Caki2 (cell line): ENCODE measurements at places on chromosomes 2 and 18.

GRCh38 chr18:58451115-58451971 lies 177.5 kb downstream of the ALPK2 start:
- DNase-seq: no peak

GRCh38 chr2:175854129-175854528 lies 147.9 kb downstream of the LNPK start:
- no peak for DNase-seq

- no peak for DNase-seq
These were observed 1128.6 kb upstream of the CDH2 start for GRCh38 chr18:29305516-29305915.

GRCh38 chr2:168138374-168138773 lies 109.0 kb downstream of the STK39 start:
- DNase-seq: no peak

DNA sequence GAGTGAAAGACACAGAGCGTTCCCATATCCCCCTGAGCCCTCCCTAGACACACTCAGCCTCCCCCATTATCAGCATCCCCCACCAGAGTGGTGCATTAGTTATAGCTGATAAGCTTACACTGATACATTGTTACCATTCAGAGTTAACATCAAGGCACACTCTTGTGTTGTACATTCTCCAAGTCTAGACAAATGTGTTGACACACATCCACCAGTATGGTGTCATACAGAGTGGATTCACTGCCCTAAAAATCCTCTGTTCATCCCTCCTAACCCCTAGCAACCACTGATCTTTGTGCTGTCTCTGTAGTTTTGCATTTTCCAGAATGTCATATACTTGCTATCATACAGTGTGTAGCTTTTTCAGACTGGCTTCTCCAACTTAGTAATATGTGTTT lies 78.0 kb upstream of the RPL31 start:
- no peak for DNase-seq

DNA sequence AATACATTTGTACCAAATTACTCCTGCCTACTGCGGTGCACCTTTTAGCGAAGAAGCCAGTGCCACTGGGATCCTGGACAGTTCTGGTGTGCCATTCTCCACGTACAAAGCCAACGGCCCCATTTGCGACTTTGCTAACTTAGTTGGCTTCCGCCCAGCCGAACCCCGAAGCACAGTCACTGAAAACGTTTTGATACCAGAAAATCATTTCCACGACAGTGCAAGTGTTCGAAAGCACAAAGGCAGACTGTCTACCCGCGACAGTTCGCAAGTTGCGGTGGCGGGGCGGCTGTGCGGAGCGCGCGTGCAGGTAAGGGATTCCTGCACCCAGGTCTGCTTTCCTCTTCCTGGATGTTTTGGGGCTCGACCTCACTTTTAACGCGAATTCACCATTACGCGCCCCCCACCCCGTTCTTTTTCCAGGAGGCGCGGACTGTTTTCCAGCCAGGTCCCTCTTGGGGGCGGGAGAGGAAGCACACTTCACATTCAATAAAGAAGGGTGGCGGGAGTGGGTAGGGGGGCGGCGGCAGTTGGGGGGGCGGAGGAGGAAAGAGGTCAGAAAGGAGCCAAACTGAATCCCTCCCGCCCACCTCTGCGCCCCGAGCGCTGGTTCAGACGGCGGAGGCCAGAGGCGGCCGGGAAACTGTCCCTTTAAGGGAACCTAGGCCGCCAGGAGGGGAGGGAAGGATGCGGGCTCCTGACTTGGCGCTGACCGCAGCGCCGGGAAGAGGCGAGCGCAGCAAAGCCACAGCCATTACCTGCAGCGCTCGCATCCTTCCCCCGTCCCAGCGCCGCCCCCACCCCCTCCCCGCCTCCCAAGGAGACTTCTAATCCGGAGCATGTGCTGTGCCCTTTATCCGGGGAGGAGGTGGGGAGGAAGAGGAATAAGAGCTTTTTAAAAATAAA lies 107.4 kb upstream of the KCTD1 start:
- DNase-seq: peak; percentile 41

DNA sequence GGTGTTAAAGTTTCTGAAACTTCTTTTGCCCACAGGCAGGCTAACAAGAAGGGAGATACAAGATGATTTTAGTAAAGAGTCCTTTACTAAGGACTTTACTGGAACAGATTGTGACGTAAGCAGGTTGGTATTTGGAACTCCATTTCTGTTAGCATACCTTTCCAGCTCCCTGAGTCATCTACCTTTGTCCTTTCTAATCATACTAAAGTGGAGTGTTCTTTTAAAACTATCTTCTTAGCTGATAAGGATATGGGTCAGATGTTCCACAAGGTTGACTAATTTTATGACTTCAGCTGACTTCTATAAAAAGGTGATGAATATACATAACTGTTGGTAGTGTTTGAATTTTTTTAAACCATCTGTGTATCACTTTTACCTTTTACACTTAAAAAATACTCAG lies 21.1 kb downstream of the UGP2 start:
- peak; percentile 45 for DNase-seq
